Inflammatory macrophage treated with lipopolysaccharide for 4 hours (primary cell): ENCODE measurements at places on chromosomes 3 and 15.
A peak's percentile ranks its signal among the peaks of the same experiment; 100 is the strongest.

DNA sequence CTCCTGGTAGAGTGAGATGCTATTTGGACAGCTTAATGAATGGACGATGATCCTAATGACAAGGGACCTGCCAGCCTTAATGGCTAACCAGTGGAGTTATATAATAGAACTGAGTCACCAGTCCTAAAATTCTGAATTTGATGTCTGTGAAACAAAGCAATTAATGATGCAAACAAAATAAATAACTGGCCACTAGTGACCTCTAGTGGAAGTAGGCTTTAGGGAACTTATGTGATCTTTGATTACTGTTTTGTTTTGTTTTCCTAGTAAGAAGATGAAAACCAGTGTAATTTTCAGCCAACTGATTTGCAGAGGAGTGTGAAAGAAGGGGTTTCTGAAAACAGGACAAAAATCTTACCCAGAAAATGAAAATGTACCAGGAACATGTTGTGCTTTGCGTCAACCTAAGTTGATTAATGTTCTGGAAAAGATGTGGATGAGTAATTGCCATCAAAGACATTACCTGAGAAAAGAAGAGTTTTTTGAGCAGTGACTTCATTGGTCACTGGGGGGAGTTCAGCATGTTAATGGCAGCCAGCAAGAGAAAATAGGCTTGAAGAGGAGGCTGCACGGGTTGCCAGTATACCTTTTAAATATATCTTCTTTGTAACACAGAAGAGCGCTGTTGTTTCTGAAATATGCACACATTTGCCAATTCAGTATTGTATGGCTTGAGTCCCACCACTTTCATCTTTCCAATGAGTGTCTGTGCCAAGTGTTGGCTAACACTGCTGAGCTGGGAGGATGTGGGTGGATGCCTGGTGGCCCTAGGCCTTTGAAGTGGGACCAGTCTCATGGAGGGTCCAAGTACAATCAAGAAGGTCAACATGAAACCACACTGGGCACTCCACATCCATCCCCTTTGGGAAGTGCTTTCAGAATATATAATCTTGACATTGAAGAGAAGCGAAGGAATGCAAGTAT, 9.3 kb downstream of the VEPH1 start:
- peak; percentile 67 for DNase-seq

DNA sequence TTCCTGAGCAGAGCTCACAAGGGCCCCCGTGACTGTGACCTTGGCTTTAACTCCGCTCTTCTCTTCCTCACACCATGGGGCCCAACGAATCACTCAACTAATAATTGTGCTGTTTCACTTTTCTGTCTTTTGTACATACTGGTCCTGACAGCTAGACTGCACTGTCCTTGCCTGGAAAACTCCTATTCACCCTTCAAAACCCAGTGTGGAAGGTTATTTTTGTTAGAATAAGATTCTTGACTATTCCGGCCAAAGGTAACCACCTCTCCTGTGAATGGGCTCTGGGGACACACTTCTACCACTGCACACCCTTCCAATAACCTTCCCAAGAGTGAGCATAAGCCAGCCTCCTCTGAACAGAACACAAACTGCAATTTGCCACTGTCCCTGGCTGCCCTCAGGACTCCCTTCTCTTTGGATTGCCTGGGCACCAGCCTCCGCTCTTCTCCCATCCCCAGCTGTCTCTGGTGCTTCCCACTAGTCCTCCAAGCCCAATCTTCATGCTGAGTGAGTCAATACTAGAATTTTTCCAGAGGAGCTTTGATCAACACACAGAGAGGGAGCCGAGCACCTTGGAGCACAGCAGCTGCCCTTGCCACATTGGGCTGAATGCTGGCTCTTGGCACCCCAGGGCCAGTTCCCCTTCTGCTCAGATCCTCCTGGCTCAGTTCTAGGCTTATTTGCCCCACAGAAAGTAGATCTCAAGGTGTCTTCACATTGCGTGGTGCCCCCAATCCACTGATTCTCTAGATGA, 2.1 kb downstream of the SCN5A start:
- DNase-seq, result no peak

DNA sequence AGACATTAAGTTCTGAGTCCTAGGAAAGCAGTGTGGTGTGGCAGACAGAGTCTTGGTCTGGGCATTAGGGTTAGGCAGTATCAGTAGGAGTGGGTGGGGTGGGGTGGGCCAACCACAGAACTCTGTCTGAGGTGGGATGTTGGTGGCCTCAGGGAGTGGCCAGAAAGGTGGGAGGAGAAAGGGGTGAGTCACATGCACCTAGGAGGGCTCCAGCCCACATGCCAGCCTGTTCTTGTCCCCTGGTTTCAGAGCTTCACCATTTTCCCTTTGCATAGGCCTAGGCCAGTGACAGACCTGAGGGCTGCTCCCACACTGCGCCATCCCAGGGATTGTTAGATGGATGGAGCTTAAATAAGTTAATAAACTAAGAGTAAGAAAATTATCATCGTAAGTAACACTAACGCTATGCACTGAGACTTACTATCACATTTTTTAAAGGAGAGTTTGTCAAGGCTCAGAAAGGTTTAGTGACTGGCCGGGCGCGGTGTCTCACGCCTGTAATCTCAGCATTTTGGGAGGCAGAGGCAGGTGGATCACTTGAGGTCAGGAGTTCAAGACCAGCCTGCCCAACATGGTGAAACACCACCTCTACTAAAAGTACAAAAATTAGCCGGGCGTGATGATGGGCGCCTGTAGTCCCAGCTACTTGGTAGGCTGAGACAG, 33.8 kb downstream of the DNASE1L3 start:
- DNase-seq, result no peak

DNA sequence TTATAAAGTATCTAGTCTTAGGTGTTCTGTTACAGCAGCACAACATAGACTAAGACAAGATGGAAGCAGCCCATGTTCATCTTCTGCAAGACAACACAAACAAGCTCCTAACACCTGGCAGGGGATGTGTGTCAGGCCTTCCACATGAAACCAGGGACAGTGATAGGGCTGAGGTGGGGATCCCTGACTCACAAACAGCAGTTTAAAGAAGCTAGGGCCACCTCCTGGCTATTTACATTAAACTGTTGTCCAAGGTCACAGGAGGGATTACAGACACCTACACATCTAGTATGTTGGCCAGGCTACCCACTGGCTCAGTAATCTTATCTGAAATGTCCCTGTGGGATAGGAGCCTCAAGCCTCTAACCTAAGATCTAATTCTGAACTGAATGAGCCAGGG, 211.3 kb downstream of the MINAR1 start:
- no peak for DNase-seq
